ENCODE measurements at places on chromosomes 16 and 17.

DNA sequence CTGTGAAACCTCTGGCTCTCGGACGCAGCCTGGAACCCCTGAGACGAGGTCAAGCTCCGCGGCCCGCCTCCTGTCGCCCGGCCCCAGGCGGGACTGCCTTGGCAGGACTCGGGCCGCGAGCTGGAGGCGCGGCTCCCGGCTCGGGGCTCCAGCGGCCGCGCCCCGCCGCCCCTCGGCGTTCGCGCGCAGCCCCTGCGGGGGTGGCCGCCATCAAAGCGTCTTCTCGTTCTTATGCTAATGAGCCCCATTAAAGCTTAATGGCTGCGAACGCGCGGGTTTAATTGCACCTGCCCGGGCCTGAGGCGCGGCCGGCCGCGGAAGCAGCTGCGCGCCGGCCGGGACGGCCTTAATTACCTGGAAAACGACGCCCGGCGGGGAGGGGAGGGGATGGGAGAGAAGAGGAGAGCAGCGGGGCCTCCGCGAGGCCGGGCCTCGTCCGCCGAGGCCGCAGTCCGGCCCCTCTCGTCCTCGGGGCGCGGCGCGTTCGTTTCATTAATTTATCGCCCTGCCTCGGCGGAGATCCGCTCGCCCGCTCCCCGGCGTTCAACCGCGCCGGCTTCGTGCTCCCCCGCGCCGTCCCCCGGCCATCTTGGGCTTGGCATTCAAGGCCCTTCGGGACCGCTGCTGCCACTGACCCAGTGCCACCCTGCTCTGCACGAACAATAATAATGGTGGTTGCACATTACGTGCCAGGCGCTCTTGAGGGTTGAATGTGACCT is 19.2 kb downstream of the RAI1 start:
- DNase-seq, result no peak

GRCh38 chr16:78591682-78592103 is 492.2 kb downstream of the WWOX start:
- DNase-seq, result no peak

DNA sequence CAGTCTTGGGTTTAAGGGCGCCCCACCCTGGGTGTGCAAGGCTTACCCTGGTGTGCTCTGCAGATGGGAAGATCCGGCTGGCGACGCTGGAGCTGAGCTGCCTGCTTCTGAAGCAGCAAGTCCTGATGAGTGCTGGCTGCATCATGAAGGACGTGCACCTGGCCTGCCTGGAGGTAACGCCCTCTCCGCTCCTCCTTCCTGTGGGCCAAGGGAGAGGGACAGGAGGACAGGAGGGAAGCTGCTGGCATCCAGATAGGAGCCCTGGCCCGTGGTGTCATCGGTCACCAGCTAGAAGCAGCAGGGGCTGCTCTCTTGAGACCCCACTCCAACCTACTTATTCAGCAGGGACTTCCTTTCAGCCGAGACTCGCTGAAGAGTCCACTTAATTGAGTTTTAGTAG is 97.8 kb downstream of the CLEC16A start:
- no peak for DNase-seq

DNA sequence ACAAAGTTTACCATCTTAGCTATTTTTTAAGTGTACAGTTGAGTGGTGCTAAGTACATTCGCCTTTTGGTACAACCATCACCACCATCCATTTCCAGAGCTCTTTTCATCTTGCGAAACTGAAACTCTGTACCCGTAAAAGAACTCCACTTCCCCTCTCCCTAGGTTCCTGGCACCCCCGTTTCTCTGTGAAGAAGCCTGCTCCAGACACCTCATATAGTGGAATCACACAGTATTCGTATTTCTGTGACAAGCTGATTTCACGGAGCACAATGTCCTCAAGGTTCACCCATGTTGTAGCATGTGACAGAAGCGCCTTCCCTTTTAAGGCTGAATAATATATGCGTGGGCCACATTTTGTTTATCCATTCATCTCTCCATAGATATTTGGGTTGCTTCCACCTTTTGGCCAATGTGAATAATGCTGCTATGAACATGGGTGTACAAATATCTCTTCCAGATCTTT is 54.2 kb upstream of the MAP3K14 start:
- DNase-seq, result no peak

DNA sequence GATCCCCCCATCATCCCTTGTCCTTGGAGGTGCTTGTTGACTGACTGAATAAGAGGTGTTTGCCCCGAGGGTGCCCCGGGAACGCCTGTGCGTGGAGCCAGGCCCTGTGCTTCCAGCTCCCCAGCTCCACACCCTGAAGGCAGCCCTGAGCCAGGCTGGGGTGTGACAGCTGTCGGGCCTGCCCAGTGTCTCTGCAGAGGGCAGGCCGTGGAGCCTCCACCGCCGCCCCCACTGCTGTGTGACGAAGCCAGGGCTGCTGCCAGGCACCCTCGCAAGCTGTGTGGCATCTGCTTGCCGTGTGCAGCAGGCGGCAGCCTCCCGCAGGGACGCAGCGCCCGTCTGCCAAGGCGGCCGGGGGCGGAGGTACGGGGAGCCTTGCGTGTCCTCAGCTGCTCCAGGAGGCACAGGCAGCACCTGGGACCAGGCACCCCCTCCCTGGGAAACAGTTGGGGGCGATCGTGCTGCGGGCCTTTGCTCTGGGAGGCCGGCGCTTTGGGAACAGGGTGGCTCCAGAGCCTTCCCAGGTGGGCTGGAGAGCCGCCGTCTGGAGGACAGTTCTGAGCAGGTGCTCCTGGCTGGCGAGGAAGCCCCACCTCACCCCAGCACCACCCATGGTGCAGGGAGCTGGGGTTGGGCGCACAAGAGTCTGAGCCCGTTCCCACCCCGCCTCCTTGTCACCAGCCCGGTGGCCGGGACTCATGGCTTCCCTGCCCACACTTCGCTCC is 26.6 kb downstream of the GSE1 start:
- no peak for DNase-seq

- DNase-seq, result no peak
Observed at GRCh38 chr16:50599494-50599893, 51.3 kb downstream of the NKD1 start.

GRCh38 chr17:35006345-35006744 is 26.0 kb downstream of the LIG3 start:
- DNase-seq, result no peak

DNA sequence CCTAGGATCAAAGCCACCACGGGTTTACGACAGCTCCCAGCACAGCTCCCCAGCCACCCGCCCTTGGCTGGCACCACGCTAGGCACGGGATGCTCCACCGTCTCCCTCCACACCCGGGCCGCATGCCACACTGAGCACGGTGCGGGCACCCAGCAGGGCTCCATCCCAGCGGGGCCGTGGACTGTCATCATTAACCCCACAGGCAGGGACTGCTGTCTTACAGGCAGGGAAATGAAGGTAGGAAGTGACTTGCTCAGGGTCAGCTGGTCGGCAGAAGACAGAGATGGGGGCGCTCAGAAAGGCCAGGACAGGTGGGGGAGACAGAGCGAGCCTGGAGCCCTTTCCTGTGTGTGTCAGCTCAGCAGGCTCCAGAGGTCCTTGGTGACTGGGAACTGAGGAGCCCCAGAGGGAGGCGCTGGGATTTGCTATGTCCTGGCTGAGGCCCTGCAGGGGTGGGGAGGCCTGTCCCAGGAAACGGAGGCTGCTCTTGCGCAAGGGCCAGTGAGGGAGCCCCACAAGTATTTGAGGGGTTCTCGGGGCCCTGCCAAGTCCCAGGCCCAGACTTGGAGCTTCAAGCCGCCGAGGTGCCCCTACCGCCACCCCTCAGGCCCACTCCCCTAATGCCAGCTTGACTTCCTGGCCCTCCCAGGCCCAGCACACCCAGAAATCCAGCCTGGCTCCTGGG is 3.2 kb downstream of the UBALD1 start:
- DNase-seq, result no peak

DNA sequence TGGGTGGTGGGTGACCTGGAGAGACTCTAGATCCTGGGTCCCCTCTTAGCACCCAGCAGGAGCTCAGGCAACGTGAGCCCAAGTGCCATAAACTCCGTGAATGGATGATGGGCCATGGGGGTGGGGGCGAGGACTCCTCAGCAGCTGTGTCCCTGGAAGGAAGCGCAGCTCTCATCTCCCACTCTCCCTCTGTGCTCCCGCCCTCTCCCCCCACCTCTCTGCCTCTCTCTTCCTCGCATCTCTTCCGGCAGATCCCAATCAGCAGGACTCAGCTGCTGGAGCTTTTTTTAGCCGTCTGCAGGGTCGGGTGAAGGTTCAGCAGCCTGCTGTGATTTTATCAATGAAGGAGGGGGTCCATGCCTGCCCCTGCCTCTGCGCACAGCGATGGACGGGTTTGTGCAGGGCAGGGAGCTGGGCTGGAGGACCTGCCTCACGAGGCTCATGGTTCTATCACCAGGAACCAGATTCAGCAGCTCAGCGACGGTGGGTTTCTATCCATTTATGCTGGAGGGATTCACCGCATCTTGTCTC is 8.3 kb downstream of the CCR7 start:
- no peak for DNase-seq

- DNase-seq, result no peak
Observed at GRCh38 chr16:88050952-88051660, 99.9 kb downstream of the BANP start.

- no peak for DNase-seq
Observed at GRCh38 chr17:73634629-73635028, 9.6 kb downstream of the SDK2 start.

- DNase-seq, result no peak
Observed at GRCh38 chr17:78241277-78242023, 10.0 kb downstream of the TMEM235 start.

DNA sequence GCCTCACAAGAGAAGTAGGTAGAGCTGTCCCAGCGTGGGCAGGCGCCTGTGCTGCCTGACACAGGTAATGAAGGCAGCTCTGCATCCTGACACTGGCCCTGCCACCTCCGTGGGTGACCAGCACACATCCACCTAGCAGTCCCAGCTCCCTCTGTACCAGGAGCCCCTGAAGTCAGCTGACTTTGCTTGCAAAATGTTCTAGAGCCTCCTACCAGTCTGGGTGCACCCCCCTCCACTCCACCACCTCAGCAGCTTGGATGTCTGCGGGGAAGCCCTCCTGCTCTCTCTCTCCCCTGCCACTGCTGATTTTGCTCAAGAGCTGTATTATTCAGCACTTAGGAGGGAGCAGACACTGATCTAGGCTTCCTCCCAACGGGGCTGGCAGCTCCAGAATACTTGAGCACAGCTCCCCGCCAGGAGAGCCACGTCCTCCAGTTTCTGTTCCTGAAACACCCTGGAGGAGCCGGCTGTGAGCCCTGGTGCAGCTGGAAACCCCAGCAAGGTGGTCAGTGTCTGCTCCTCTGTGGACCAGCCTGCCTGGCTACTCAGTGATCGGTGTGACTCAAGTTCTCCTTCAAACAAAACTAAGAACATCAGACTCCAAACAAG is 1.0 kb downstream of the RNF166 start:
- DNase-seq, result no peak

- DNase-seq, result no peak
Observed at GRCh38 chr17:19470530-19471261, 59.7 kb downstream of the RNF112 start.

DNA sequence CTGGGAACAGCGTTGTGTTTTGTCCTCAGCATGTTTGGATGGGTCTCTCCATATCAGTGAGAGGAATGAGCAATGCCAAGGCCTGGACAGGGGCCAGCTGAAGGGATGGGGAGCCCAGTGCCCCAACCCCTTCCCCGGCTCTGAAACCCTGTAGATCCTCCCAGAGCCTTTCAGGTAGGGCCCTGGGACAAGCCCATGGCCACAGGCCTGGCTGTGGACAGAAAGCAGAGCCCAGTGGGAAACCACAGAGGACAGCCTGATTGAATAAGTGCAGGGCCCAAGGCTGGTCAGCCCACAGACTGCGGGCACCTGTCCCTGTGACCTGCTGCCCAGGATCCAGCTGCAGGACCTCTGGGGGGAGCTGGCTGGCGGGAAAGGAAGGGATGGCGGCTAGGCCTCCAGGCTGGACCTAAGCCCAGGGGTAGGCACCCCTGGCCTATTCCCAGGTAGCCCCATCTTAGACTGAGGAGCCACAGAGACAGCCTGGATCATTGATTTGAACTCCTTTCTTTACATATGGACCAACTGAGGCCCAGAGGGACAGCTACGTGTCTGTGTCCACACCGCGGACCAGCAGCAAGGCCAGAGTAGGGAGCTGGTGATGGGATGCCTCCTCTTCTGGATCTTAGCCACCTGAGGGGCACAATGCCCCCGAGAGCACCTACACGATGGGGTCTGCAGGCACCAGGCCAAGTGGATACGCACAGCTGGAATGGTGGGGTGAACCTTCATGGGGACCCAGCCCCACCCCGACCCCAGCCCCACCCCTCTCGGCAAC is 1.3 kb downstream of the CCDC102A start:
- no peak for DNase-seq

DNA sequence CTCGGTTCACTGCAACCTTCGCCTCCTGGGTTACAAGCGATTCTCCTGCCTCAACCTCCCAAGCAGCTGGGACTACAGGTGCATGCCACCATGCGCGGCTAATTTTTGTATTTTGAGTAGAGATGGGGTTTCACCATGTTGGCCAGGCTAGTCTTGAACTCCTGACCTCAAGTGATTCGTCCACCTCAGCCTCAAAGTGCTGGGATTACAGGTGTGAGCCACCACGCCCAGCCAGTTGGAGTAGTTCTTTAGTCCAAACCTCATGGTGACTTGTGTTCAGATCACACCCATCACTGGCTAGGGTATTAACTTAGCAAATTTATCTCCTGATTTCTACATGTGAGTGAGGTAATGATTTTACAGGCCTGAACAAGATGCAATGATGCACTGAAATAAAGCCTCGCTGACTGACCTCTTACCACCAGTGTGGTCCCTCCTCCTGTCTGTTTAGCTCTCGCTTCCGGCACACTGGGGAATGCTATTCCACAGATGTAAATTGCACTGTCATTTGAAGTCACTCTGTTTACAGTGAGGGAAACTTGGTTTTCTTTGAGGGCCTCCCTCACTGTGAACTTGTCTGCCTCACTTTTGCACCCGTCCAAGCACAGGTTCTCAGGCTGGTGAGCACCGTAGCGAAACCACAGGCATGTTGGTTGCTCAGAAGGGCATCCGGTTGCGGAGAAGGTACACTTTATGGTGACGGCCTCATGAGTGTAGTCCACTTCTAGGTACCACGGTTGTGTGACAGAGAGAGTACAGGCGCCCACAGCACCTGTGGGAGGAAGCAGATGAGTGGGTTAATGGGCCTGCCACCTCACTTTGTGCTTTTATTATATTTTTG is 5.5 kb downstream of the IGSF6 start:
- DNase-seq, result peak; percentile 99

DNA sequence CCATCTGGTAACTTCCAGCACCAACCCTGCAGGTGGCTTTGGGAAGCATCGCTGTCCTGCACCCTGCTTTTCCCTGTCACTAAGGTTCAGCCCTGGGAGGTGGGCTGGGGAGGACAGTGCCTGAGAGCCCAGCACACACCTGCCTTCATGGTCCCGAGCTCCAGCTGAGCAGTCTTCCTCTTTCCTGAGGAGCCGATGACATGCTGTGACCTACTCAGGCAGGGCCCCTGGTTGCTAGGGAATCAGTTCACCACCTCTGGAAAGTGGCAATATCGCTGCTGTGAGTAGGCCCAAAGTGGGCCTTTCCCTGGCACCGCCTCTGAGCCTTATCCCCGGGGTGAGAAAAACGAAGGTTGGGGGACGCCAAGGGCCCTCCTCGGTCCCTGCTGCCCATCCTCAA is 17.9 kb downstream of the ST3GAL2 start:
- no peak for DNase-seq
